Mesendoderm (in vitro differentiated cells): ENCODE measurements at places on chromosomes 1 and 21.
A peak's percentile ranks its signal among the peaks of the same experiment; 100 is the strongest.

DNA sequence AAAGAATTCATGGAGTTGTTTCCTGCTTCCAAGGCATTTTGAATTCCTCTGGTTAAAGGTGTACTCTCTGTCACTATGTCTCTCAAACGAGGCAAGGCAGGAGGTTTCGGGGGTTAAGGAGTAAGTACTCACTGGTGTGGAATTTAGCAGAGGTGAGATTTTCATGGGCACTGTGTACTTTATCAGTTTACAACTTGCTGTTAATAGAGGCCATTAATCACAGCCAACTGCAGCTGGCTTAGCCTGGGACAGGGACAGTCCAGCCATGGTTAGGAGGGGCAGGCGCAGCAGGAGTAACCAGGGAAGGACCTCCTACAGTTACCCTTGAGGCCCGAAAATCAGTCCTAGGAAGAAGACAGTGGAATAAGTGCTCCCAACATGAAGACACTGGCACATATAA lies 18.1 kb upstream of the TMEM9 start:
- peak; percentile 45 for DNase-seq

DNA sequence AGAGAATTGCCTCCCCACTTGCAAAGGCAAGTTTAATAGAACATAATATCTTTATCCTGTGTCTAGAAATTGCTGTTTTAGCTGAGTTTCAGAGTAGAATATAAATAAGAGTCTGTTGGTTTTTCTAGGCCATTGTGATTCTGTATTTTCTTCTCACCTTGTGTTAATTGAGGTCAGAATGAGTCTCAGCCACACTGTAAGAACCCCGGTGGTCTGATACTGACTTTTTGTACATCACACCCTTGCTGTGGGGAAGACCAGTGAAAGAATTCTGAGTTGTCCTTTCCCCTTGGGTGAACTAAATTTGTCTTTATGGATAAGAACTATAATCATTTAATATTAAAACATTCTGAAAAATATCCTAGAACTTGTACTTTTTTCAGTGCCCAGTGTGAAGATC lies 6.8 kb downstream of the HIPK1 start:
- DNase-seq: no peak

DNA sequence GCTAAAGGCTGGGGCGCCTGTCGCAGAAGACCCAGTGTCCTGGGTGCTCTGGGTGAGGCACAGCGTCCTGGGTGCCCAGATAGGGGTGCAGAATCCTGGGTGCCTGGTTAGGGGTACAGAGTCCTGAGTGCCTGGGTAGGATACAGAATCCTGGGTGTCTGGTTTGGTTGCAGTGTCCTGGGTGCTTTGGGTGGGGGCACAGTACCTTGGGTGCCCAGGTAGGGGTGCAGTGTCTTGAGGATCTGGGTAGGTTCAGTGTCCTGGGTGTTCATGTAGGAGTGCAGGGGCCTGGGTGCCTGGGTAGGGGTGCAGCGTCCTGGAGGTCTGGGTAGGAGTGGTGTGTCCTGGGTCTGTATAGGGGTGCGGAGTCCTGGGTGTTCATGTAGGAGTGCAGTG lies 178.7 kb downstream of the CAMTA1 start:
- no peak for DNase-seq

GRCh38 chr21:29674343-29674742 lies 265.5 kb downstream of the GRIK1 start:
- DNase-seq: peak; percentile 37

- DNase-seq: peak; percentile 38
Measured at GRCh38 chr1:63073309-63074306, 248.8 kb upstream of the FOXD3 start.

DNA sequence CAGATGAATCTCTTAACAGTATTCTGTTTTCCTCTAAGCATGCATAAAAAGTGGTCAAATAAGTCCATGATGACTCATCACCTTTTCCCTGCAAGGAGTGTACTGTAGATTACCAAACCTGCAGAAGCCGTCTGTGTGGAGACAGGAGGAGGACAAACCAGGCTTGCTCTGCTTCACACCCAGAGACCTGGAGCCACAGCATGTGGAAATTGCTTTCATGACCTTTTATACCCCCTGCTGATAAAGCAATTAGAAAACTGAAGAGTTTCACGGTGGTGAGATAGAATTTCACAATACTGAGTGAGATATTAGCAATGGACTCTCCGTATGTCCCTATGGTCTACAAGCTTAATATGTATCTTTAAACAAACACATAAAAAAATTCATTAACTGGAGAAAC lies 9.4 kb downstream of the CORT start:
- DNase-seq: peak; percentile 73

GRCh38 chr1:195894411-195894810 lies 713.8 kb downstream of the KCNT2 start:
- DNase-seq: peak; percentile 76

DNA sequence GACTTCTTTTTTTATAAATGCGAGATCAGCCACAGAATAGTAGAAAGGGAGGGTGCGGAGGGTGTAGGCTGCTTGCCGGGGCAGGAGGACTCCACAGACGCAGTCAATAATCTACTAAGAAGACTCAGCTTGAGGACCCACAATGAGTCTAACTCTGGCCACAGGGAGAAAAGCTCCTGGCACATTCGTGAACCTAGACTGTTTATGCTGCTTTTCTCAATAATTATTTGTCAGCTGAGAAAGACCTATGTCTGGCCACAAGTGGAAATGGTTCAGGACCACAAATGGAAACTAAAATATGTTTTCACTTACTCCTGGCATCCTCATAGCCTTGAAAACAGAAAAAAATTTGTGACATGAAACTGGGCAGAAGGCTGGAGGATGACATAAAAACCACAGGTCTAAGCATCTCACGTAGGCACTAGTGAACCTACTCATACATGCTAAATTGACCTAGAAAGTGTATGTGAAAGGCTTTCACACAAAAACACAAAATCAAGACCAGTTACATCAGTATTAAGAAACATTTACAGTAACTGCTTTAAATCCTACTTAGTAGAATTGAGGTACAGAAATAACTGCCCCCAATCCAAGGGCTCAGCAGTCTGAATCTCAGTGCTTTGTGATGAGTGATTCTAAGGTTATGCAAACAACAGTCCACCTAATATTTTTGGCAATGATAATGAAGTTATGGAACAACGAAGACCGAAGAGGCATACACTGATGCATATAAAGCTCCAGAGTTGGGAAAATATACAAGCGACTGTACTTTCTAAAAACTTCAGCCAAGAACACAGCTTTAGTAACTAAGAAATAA lies 159.5 kb downstream of the SLC45A1 start:
- DNase-seq: no peak

DNA sequence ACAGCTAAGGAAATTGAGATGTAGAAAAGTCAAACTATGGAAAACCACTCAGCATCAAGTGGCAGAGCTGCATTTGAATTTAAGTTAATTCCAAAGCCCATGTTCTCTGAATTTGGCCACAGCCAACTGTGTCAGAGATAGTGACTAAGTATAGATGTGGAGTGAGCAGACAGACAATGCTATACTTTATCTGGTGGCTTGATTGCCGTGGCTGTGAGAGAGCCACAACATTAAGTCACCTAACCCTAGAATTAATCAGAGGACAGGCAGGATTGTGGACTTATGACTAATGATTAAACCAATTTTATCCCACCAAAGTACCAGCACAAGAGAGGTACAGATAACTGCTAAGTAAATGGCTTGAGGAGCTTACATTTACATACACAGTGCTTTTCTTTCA lies 209.8 kb downstream of the TPR start:
- no peak for DNase-seq

DNA sequence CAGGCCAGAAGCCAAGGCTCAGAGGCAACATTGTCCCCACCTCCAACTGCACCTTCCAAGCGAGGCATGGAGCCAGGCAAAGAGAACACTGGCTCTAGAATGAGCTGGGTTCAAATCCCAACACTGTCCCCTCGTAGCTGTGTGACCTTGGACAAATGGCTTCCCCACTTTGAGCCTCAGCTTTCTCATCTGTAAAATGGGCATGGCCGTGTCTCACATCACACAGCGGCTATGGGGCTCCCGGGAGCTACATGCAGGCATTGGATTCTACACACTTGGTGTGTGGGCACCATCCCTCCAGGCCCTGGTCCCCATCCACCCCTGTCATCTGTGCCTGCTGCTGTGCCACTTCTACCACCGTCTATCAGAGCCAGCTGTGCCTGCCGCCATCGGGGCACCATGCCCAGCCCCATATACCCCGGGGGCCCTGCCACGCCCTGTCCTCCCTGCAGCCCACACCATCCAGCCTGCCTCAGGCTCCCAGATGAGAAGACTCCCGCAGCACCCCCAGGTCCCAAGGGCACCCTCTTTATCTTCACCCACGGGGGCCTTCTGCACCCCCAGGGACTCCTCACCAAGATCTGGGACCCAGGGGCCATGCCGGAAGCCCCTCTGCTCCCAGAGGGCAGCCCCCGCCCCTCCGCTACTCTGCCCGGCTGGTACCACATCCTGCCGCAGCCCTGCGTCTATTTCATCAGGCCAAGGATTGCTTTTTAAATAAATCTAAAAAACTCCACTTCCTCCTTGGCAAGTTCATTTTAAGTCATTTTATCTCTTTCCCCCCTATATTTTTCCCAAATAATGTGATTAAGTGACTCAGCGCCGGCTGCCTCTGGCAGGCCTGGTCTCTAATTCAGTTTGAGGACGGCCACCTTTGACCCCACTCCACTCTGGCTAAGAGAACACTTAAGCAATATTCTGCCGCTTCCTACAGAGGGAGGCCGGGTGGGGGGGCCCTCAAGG lies 107.8 kb upstream of the TARDBP start:
- DNase-seq: no peak

- peak; percentile 31 for DNase-seq
Measured at GRCh38 chr1:53704804-53705445, 34.0 kb downstream of the GLIS1 start.

DNA sequence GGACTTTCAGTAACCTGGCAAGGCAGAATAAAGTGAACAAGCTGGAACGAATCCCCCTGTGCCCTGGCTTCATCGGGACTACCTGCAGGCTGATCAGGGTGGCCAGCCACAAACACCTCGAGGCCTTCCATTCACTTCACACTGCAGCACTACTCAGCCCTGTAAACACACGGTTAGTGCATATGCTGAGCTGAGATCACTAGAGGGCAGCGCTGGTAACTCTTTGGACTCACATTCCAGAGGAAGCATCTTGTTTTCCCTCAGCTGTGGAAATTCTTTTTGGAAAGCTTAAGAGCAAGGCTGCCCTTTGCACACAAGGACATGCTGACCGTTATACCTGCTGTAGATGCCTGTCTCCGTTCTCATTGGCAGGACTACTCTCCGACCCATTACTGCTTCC lies 32.1 kb downstream of the PCSK9 start:
- peak; percentile 89 for DNase-seq

DNA sequence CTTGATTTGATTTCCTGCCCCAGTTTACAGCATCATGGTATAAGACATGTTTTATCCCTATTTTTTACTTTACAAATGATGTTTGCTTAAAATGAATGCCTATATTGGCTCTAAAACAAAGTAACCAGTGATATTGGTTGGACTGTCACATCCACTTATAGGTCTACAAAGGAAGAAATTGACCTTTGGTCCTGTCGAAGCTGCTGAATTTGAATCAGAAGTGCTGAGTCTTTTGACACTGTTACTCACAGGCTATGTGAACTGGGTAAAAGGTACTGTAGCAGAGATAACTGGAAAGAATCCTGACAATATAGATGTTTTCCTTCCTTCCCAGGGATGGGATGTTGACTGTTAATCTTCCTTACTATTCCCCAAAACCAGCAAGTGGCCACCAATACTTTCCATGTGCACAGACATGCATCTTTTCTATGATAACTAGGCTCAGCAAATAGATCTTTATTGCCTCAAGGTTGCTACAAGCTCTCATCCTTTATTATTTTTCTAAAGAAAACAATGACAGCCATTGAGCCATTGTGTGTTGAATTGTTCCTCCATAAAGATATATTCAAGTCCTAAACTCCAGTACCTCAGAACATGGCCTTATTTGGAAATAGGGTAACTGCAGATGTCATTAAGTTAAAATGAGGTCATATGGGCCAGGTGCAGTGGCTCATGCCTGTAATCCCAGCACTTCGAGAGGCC lies 175.9 kb upstream of the NR5A2 start:
- DNase-seq: no peak

DNA sequence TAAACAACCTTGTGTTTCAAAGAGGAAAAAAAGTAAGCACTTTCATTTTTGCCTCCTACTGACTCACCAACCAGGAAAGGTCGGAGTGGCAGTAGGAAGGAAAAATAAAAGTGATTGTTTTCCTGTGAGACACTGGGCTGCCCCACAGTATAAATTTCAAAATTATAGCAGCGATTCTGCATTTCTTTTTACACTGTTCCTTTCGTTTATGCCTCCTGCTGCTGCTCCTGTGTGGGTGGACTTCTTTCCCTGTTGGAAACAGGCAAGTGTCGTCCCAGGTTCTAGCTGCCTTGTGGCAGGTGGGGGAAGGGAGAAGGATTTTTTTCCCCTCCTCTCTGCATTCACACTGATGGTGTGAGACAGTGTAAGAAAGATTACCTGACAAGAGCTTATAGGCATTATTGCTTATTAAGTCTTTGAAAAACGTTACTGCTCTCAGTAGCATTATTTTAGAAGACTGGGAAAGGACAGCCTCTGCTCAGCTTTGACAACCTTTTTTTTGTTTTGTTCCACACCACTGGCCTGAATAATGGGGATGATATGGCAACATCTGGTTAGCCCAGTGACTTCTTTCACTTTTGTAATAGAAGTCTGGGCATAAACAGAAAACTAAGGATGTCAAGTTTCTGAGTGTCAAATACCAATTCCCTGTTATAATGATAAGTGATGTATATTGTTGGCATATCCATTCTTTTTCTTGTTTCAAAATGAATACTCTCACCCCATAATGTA lies 77.9 kb downstream of the NEK7 start:
- DNase-seq: peak; percentile 83

DNA sequence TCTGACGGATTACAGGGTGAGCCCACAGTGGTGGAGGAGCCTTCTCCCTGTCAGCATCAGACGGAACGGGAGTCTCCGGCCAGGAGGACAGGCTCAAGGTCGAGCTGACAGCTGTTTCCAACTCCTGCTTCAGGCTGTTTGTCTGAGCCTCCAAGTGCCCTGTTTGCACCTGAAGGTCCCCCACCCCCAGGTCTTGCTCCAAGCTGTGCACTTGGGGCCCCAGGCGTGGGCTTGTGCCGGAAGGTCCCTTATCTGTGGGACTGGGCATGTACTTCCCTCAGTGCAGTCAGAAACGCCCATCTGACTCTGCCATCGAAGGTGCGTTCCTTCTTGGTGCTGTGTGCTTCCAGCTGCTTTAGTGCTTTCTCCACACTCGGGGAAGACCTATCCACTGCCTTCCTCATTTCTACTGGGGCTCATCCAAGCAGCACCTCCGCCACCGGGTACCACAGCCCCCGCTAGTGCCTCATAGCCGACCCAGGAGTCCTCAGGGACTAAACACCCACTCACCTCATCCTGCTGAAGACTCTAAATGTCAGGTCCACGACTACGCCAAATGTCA lies 29.5 kb upstream of the CR2 start:
- no peak for DNase-seq

GRCh38 chr1:40299366-40300248 lies 17.5 kb downstream of the COL9A2 start:
- no peak for DNase-seq
